Fibroblast of skin of left quadriceps (primary cell): ENCODE measurements at places on chromosomes 4 and X.

- no peak for DNase-seq
Observed at GRCh38 chr4:147570616-147571015, 46.6 kb upstream of the TMEM184C start.

DNA sequence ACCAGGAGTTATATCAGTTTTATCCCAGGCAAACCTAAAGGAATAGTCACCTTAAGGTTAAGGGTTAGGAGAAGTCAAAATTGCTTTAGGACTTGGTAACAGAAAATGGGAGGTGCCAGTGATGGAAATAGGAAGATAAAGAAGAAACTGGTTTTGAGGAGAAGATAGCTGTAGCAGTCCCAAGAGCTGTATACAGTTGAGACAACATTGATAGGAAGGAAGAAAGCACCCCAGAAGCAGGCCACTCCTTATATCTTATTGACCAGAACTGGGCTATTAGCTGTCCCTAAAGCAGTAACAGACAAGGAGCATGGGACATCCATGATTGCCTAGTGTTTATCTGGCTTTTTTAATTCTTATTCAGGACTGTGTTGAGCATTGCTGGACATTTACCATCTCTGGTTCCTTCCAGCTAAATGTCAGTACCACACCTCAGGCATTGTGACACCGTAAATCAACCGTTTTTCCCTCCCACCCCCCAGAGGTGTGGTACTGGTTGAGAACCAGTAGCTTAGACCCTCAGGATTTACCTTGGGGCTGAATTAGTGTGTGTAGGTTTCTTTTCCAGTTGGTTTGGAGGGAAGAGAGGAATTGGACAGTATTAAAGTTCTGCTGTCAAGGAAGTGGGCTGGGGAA, 2.0 kb upstream of the PGRMC2 start:
- DNase-seq: no peak

GRCh38 chr4:150123087-150123486, 44.8 kb downstream of the DCLK2 start:
- DNase-seq: no peak

GRCh38 chr4:176549161-176549865, 229.5 kb downstream of the SPCS3 start:
- no peak for DNase-seq

DNA sequence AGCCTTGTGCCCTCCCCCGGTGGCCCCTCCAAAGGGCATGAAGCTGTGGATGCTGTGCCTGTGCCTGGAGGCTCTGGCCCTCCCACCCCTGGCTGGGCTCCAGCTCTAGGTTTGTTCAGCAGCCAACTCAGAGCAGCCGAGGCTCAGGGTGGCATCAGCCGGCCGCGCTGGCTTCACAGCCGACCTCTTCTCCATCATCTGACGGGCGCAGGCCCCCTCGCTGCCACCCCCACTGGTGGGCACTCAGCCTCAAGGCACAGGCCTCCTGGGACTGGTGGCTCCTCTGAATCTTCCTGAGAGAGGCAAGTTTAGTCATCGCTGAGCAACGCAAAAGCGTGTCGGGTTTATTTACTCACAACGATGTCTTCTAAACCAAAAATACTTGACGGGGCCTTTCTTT, 46.0 kb downstream of the PCGF3 start:
- no peak for DNase-seq

GRCh38 chrX:121128925-121129877, 81.8 kb downstream of the GLUD2 start:
- DNase-seq: no peak

GRCh38 chr4:4512282-4512681, 29.6 kb downstream of the STX18 start:
- no peak for DNase-seq

- DNase-seq: no peak
Observed at GRCh38 chr4:33054656-33055196, 2334.6 kb downstream of the PCDH7 start.
